Transverse colon (tissue), 4 donors: ENCODE measurements at places on chromosomes 16 and 17.

GRCh38 chr17:81514739-81515529, 2.3 kb upstream of the ACTG1 start:
- no peaks in the 10 kb centered on the region for H3K36me3 ChIP-seq
- H3K27me3 ChIP-seq: no peaks in the 10 kb centered on the region
- H3K4me1 ChIP-seq: peaks cover 54% of the 10 kb centered on the region
- DNase-seq: peak; percentile 90

DNA sequence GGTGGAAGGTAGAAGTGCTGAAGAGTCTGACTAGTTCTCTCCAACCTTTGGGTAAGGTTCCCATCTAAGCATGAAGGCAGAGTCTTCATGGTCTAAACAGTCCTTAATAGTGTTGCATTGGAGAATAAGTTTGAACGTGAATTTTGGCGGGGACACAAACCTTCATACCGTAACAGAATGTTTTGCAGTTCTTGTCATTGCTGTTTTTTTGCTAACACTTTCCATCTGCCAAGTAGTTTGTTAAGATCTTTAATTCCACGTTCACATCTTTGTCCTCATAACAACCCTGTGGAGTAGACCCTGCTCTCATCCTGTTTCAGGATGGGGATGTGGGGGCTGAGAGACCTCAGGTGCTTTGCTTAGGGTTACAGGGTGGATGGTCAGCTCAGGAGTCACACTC, 936.9 kb upstream of the EEF2KMT start:
- H3K27me3 ChIP-seq: no peaks in the 10 kb centered on the region
- no peak overlapping the region for H3K4me3 ChIP-seq
- no peaks in the 10 kb centered on the region for H3K36me3 ChIP-seq

GRCh38 chr16:52318302-52319009, 228.5 kb downstream of the TOX3 start:
- H3K27me3 ChIP-seq: no peaks in the 10 kb centered on the region
- no peaks in the 10 kb centered on the region for H3K36me3 ChIP-seq
- H3K4me3 ChIP-seq: no peak overlapping the region

- no peaks in the 10 kb centered on the region for H3K36me3 ChIP-seq
- no peak overlapping the region for H3K4me3 ChIP-seq
- peaks cover 13% of the 10 kb centered on the region for H3K4me1 ChIP-seq
- no peaks in the 10 kb centered on the region for H3K27me3 ChIP-seq
- H3K27ac ChIP-seq: no peak overlapping the region
These were observed 89.7 kb downstream of the SEC14L1 start for GRCh38 chr17:77230436-77230830.

DNA sequence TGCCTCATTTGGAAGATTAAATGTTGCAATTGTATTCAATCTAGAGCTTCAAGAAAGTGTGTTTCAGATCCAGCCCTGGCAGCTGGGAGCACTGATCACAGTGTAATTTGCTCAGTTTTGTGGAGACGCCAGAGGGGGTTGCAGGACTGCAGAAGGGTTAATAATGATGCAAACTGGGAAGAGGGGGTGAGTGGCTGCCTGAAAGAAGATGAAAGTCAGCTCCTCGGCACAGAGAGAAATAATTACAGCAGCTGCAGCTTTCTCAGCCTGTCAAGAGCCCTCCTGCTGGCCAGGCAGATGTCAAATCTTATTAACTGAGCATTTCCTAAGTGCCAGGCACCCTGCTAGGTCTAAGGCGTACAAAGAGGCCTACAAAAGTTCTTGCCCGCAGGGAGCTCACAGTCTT, 97.7 kb downstream of the ZNF18 start:
- H3K27ac ChIP-seq: no peak overlapping the region
- DNase-seq: no peak

- H3K4me1 ChIP-seq: peaks cover under 1% of the 10 kb centered on the region
- no peak for DNase-seq
- H3K27ac ChIP-seq: no peak overlapping the region
- peaks cover 4% of the 10 kb centered on the region for H3K36me3 ChIP-seq
- no peak overlapping the region for H3K4me3 ChIP-seq
These were observed 23.1 kb downstream of the LITAFD start for GRCh38 chr16:8905168-8905762.

- no peak overlapping the region for H3K4me3 ChIP-seq
- DNase-seq: no peak
- H3K27me3 ChIP-seq: no peaks in the 10 kb centered on the region
- H3K36me3 ChIP-seq: no peaks in the 10 kb centered on the region
- H3K27ac ChIP-seq: no peak overlapping the region
These were observed 75.0 kb downstream of the RAP1GAP2 start for GRCh38 chr17:2871205-2871604.

- H3K4me3 ChIP-seq: peak overlapping the region; percentile 71
- H3K36me3 ChIP-seq: no peaks in the 10 kb centered on the region
- DNase-seq: no peak
- peak overlapping the region; percentile 84 for H3K27ac ChIP-seq
These were observed 1.4 kb downstream of the LDHD start for GRCh38 chr16:75114946-75115825.

DNA sequence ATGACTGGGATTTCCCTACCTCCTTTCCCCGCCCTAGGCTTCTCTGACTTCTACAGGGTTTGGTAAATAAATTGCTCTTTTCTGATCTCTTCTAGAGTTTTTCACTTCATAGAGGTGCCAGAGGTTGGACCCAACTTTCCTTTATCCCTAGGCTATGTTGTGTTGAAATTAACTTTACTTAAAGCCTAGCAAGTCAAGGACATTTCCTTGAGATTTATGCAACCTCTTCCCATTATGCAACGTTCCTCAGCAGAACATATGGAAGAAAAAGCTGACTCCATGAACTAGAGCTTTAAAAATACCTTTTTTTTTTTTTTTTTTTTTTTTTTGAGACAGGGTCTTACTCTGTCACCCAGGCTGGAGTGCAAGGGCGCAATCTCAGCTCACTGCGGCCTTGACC, 15.5 kb downstream of the MPO start:
- no peak overlapping the region for H3K4me3 ChIP-seq
- H3K27me3 ChIP-seq: peaks cover 48% of the 10 kb centered on the region
- DNase-seq: no peak
- H3K36me3 ChIP-seq: no peaks in the 10 kb centered on the region
- H3K4me1 ChIP-seq: no peaks in the 10 kb centered on the region

- no peak overlapping the region for H3K4me3 ChIP-seq
- no peak for DNase-seq
- H3K4me1 ChIP-seq: no peaks in the 10 kb centered on the region
- H3K36me3 ChIP-seq: no peaks in the 10 kb centered on the region
- H3K27me3 ChIP-seq: no peaks in the 10 kb centered on the region
These were observed 102.6 kb upstream of the HS3ST3A1 start for GRCh38 chr17:13704333-13704732.

DNA sequence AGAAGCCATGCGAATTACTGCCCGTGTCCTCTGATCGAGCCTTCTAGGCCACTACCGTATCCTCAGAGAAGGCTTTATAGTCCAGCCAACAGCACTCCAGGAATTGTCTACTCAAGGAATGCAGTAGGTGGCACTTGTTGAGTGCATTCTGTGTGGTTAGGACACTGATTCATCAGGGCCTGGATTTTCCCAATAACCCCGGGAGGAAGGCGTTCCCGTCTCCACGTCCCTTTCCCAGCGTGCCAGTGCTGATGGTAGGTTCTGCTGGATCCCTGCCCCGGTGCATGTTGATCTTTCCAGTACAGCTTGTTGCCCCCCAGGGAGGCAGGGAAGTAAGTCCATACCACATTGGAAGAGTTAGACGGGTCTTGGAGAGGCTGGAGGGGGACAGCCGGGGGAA, 122.2 kb downstream of the RPTOR start:
- H3K36me3 ChIP-seq: no peaks in the 10 kb centered on the region
- no peak for DNase-seq
- no peak overlapping the region for H3K27ac ChIP-seq

GRCh38 chr16:72137380-72138063, 34.4 kb downstream of the PMFBP1 start:
- H3K27me3 ChIP-seq: no peaks in the 10 kb centered on the region
- no peak overlapping the region for H3K4me3 ChIP-seq
- no peaks in the 10 kb centered on the region for H3K36me3 ChIP-seq
- DNase-seq: no peak

DNA sequence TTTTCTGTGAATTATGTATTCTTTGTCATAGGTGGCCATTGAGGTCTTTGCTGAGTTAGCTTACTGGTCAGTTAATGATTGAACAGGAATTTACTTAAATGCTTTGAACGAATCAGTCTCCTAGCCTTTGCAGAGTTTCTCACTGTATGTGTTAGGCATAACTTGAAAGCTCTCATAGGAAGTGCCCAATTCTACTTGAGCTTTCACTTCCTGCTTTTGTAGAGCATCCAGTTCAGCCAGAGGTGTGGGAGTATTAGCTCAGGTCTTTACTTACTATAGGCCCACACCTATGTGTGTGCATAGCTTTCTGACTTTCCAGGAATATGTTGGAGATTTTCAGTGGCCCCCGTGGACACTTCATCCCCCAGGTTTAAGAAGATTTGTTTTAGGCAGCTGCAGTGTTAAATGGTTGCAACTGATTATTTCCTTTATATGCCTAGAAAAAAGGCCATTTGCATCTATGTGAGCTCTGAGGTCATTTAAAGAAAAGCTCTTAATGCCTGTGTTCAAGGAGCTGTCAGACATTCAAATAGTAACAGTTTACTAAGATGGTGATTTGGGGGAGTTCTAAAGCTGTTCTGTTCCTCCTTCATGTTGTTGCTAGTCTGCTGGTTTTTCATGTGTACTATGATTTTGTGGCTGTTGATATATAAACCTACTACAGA, 62.3 kb downstream of the PHKB start:
- no peaks in the 10 kb centered on the region for H3K36me3 ChIP-seq
- no peak for DNase-seq
- no peak overlapping the region for H3K27ac ChIP-seq
- no peaks in the 10 kb centered on the region for H3K27me3 ChIP-seq
- no peak overlapping the region for H3K4me3 ChIP-seq

- peak overlapping the region; percentile 60 for H3K27ac ChIP-seq
- no peak for DNase-seq
- H3K36me3 ChIP-seq: no peaks in the 10 kb centered on the region
- no peaks in the 10 kb centered on the region for H3K27me3 ChIP-seq
These were observed 83.5 kb upstream of the TNRC6A start for GRCh38 chr16:24645739-24646645.

- H3K4me1 ChIP-seq: no peaks in the 10 kb centered on the region
- no peak overlapping the region for H3K27ac ChIP-seq
- no peaks in the 10 kb centered on the region for H3K36me3 ChIP-seq
- no peak overlapping the region for H3K4me3 ChIP-seq
These were observed 6.9 kb upstream of the STH start for GRCh38 chr17:45992175-45992574.

DNA sequence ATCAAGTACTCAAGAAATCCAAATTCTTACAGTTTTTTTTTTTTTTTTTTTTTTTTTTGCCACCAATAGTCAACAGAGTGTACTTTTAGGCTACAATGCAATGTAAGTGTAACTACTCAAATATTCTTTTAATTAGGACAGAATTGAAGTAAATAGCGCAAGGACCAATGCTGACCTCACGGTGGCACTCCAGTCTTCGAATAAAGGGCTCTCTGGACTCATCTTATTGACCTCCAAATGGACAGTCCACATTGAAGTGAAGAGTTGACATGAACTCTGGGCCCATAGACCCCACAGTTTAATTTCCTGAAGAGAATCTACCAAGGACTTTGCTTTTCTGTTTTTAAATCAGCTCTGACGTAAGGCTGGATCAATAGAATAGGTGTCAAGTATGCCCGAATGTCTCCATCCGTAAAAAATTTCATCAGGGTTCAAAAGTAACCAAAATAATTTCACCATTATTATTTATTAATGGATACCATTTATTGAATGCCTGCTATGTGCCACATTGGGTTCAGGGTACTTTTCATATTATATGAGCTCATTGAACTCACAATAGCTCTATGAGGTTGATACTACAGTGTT, 7.3 kb upstream of the DDX52 start:
- peaks cover 7% of the 10 kb centered on the region for H3K27me3 ChIP-seq
- no peaks in the 10 kb centered on the region for H3K36me3 ChIP-seq
- no peak overlapping the region for H3K4me3 ChIP-seq
- peak; percentile 41 for DNase-seq

DNA sequence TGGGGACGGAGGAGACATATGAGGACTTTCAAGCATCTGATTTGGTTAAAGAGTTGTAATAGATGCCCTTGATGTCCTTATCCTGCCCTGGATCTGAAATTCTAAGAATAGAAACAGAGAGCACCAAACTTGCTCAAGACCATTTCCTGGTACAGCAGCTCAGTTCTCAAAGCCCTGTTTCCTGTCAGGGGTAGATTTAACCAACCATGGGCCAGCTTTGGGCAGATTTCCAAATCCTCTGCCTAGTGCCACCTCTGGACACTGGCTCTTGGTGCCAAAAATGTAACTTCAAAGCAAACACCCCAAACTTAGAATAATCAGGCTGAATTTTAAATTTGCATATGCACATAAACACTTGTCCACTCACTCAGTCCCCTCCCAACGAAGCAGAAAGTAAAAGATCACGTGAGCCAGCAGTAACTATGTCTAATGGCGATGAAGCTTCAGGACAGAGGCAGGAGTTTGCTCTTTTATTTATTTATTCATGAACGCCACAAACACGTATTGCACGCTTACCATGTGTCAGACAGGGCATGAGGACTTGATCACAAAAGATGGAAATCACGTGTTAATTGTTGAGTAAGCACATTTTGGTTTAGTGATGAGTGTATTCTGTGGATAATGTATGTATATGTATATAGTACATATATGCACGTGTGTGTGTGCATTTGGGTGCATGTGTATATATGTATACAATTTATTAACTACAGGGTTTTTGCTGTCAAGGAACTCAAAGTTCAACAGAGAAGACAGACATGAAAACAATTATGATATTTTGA, 23.1 kb upstream of the SDK2 start:
- no peaks in the 10 kb centered on the region for H3K36me3 ChIP-seq
- H3K27ac ChIP-seq: no peak overlapping the region
- H3K4me1 ChIP-seq: peaks cover 9% of the 10 kb centered on the region
- no peaks in the 10 kb centered on the region for H3K27me3 ChIP-seq
- DNase-seq: no peak

DNA sequence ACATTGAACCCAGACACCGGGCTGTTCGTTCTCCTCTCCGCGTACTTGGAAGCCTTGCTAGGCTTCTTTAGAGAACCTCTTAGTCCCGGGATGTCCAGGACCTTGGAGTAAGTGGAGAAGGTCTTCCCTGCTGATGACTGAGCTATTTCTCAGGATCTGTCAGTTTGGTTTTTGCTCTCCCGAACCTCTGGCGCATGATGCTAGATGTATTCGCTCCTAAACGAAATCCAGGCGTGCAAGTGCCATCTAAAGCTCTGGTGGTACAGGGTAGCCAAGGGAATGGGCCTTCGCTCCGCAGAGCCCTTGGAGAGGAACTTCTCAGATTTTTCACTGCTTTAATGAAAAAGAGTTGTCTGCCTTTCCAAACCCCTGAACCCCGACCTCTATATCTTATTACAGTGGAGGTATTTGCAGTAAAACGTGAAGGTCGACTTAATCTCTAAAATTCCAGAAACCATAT, 547 bp downstream of the VMP1 start:
- H3K27ac ChIP-seq: peak overlapping the region; percentile 98
- peak overlapping the region; percentile 73 for H3K4me3 ChIP-seq
- no peaks in the 10 kb centered on the region for H3K27me3 ChIP-seq
- DNase-seq: no peak
- H3K36me3 ChIP-seq: no peaks in the 10 kb centered on the region

- peaks cover 4% of the 10 kb centered on the region for H3K27me3 ChIP-seq
- peak overlapping the region; percentile 13 for H3K27ac ChIP-seq
- no peaks in the 10 kb centered on the region for H3K36me3 ChIP-seq
These were observed 27.1 kb downstream of the TMEM235 start for GRCh38 chr17:78258323-78259191.

- H3K4me3 ChIP-seq: no peak overlapping the region
- H3K27me3 ChIP-seq: no peaks in the 10 kb centered on the region
- DNase-seq: no peak
- peak overlapping the region; percentile 61 for H3K27ac ChIP-seq
These were observed 11.1 kb downstream of the IL32 start for GRCh38 chr16:3076577-3076976.

GRCh38 chr17:74485841-74486240, 19.4 kb downstream of the CD300A start:
- H3K27ac ChIP-seq: no peak overlapping the region
- DNase-seq: no peak
- H3K4me1 ChIP-seq: no peaks in the 10 kb centered on the region
- no peaks in the 10 kb centered on the region for H3K27me3 ChIP-seq
